NCI-H1930 (cell line): ENCODE measurements at places on chromosomes 6 and 20.

- no peak for DNase-seq
These were observed 114.1 kb downstream of the LRFN2 start for GRCh38 chr6:40473026-40473425.

DNA sequence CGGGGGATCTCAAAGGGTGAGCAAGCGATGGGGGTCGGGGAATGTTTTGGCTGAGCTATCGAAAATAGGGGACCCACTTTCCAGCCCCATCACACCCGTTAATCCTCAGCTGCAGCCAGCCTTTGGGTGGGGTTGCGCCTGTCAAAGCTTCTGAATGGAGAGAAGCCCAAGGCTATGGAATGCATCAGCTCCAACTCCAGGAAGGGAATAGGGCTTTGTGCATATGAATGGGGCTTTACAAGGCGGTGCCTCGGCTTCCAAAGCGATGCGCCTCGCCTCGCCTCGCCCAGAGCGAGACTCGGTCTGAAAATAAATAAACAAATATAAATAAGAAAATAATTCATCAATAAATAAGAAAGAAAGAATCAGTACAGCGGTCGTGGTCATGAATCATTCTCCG, 751.4 kb upstream of the DEFB115 start:
- DNase-seq: no peak

DNA sequence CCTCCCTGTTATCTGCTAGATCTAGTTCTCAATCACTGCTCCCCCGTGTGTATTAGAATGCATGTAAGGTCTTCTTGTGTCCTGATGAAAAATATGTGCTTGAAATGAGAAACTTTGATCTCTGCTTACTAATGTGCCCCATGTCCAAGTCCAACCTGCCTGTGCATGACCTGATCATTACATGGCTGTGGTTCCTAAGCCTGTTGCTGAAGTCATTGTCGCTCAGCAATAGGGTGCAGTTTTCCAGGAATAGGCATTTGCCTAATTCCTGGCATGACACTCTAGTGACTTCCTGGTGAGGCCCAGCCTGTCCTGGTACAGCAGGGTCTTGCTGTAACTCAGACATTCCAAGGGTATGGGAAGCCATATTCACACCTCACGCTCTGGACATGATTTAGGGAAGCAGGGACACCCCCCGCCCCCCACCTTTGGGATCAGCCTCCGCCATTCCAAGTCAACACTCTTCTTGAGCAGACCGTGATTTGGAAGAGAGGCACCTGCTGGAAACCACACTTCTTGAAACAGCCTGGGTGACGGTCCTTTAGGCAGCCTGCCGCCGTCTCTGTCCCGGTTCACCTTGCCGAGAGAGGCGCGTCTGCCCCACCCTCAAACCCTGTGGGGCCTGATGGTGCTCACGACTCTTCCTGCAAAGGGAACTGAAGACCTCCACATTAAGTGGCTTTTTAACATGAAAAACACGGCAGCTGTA, 73.4 kb downstream of the PTPN1 start:
- no peak for DNase-seq

- DNase-seq: no peak
These were observed 56.9 kb downstream of the PDE10A start for GRCh38 chr6:165605901-165606739.

- DNase-seq: no peak
These were observed 10.9 kb upstream of the BNIP5 start for GRCh38 chr6:36347621-36348020.

DNA sequence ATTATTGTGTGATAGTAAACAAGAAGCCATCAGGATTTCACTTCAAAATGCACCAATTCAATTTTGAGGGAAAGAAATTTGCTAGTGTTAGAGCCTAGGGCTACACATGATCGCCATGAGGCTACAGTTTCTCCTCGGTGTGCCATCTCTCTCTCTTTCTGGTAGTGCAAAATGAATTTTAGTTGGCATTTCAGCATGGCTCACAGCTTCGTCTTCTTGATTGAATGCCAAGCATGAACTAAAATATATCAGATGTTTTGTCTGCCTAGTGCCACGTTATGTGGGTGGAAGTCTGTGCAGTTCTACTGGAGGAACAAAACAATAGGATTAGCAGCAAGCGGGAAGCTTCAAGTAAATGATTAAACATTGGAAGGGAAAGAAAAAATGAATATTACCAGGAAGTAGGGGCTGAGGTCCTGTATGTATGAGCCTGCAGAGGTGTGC, 6.8 kb upstream of the MRAP2 start:
- no peak for DNase-seq

DNA sequence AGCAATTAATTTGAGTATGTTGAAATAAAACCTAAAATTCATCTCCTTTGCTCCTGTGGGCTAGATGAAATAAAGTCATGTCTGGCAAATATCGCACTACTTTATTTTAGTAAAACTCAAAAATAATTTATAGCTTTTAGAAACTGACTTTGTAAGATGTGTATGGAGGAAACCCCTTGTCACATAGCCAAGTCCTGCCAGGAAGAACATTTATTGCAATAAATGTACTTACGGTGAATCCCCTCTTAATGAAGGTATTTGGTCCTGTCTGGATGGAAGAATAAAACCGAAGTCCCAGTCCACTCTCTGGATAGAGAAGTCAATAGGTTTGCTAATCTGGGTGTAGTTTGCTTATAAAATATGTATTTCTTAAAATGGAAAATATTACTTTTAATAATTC, 1226.8 kb upstream of the MAP3K7 start:
- DNase-seq: no peak

DNA sequence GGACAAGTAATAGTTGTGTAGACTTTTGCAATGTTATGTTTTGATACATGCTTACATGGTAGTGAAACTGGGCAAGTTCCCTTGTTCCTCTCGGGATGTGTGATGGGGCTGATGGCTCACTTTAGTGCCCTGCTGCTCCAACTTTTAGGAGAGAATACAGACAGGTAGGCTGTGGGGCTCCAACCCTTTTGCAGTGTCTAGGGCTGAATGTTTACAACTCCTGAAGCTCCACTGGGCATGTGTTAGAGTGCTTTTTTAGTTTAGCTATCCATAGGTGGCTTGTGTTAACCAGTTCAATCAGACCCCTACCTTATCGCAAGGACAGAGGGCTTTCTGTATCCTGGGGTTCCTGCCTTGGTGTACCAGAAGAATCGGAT, 33.8 kb downstream of the SERPINB6 start:
- DNase-seq: no peak

- no peak for DNase-seq
These were observed 41.9 kb upstream of the PLN start for GRCh38 chr6:118506071-118506638.

- DNase-seq: no peak
These were observed 16.5 kb upstream of the TBCC start for GRCh38 chr6:42762426-42762859.

GRCh38 chr20:17679941-17680835, 1.9 kb downstream of the RRBP1 start:
- no peak for DNase-seq

DNA sequence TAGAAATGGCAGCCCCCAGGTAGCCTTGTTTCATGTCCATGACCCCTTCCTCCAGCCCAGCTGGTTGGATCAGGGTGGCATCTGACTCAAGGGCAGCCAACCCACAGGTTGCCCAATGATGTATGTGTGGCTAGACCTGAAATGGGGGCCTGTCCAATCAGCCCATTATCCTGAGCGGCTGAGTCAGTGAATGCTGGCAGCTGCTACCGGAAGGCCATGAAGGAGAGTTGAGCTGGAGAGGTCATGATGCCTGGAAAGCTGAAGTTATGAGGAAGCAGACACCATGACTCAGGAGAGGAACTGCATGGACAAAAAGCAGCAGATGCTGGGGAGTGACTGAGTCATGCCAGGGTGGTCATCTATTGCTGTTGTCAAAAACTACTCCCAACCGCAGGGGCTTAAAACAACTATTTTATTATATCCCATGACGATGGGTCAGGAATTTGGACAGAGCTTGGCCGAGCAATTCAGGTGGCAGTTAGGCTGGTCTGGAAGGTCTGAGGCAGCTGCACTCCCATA, 67.3 kb downstream of the MDGA1 start:
- DNase-seq: no peak

DNA sequence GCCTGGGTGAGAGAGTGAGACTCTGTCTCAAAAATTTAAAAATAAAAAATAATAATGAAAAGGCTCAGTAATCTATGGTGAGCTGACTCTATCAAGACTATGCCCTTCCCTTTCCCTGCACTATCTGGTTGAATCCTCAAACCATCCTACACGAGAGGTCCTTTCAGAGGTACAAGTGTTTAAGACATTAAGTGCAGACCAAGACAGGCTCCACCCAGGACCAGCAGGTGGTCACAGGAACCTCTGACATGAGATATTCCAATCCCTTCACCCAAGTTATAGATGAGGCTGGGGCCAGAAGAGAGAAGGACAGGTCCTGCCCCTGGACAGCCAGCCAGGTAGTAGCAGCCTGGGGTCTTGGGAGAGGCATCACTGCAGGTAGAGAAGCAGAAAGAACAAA, 182.6 kb downstream of the NFATC2 start:
- DNase-seq: no peak

DNA sequence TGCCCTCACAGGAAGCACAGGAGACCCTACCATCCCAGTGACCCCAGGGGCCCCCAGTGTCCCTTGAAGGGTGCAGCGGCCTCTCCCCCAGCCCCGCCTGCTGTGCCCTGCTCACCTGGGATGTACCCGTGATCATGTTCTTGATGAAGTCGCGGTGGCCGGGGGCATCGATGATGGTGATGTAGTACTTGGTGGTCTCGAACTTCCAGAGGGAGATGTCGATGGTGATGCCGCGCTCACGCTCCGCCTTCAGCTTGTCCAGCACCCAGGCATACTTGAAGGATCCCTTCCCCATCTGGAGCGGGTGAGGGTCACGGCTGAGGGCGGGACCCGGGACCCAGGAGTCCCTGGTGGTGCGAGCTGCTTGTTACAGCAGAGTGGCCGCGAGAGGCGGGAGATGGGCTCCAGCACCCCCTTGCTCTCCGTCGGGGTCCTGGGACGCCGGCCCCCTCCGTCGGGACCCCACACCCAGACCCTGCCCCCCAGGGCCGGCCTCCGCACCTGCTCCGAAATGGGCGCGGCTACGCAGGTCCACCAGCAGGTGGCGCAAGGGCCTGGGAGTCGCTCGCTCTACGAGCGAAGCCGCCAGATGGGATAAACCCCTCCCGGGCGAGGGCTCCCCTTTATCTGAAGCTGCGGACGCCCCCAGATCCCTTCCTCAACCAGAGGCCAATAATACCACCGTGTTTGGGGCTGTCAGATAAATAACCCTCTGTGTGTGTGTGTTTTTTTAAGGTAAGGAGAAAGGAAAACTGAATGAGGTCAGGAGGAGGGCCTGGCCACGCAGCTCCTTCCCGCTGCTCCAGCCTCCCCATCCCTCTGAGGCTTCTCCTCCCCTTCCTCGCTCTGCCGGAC, 2.9 kb downstream of the EEF1A2 start:
- DNase-seq: peak; percentile 45

DNA sequence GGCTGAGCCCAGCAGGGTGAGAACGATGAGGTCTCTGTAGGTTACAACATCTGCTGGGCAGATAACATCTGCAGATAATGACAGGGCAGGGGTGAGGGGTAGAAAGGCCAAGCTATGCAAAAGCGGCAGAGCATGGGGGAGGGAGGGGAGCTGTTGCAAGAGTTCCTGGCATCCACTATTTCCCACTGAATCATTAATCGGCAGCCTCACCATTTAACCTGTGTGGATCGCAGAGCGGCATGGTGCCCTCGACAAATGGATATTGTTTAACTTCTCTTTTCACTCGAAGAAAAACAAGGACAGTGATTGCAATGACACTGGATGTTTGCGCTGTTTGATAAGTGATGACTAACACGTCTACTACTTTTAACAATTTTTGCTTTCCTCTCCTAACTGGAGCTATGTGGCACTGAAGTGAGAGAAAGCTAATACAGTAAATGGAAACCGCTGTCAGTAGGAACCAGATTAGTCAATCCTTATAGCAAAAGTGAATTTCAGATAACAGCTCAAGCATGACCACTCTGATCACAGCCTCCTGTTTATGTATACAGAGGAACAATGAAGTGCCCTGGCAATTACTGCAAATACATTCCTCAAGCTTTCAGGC, 381.5 kb downstream of the TFAP2A start:
- no peak for DNase-seq

- no peak for DNase-seq
These were observed 212.8 kb downstream of the ZMYND8 start for GRCh38 chr20:47143657-47144056.

- DNase-seq: no peak
These were observed 79.8 kb upstream of the SCAF8 start for GRCh38 chr6:154653385-154653784.

GRCh38 chr6:15073883-15074465, 171.9 kb upstream of the JARID2 start:
- DNase-seq: no peak
